Dermis microvascular lymphatic vessel endothelial cell (primary cell): ENCODE measurements at places on chromosomes 2 and 18.

DNA sequence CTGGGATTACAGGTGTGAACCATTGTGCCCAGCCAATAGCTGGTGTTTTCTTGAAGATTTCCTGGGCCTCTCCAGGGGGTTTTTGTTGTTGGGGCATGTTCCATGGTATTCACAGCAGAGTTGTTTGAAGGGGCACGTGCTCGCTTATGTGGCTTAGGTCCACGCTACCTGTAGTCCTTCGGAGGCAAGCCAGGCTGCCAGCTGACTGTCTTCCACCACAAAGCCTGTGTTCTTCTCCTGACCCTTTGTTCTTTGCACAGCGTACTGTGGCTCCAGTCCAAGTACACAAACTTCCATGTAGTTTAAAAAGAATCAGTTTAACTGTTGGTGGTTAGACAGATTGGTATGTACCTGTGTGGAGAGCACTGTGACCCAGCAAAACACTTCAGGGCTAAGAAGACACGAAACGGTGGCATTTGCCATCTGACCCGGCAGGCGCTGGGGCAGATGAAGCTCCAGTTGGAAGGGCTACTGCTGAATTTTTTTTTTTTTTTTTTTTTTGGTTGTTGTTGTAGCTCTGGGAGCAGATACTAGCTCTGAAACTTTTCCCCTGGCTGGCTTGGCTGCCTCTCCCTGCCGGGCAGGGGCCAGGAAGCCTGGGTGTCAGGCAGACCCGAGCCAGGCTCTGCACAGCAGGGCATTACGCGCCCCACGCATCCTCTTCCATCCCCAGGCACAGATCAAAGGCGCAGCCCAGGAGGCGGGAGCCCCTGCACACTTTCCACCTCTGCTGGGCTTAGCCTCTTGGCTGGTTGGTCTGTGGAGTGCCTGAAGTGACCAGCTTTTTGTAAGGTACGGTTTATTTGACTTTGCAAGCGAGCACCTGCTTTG lies 5.7 kb downstream of the GREB1 start:
- DNase-seq = no peak

- DNase-seq = no peak
These were observed 927.5 kb downstream of the ERBB4 start for GRCh38 chr2:211611061-211611518.

GRCh38 chr2:185374878-185375277 lies 363.7 kb upstream of the FSIP2 start:
- DNase-seq = no peak

- no peak for DNase-seq
These were observed 73.4 kb upstream of the ATL2 start for GRCh38 chr2:38450509-38450908.

- DNase-seq = no peak
These were observed 281.8 kb downstream of the NCKAP5 start for GRCh38 chr2:133286326-133286922.

DNA sequence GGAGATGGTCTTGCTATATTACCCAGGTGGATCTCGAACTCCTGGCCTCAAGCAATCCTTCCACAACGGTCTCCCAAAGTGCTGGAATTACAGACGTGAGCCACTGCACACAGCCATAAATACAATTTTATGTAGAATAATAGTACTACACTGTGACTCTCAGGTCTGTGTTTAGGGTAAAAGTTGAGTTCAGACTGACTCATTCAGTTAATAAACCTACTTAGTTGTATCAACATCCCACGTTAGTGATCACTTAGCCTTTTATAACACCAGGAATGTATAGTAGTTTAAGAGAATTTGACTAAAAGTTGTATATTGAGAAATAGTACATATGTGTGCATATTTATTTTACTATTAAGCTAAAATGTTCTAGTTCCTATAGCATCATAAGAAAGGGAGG lies 237.5 kb downstream of the PHLPP1 start:
- DNase-seq = no peak
